ENCODE measurements at places on chromosomes 7 and 10.

DNA sequence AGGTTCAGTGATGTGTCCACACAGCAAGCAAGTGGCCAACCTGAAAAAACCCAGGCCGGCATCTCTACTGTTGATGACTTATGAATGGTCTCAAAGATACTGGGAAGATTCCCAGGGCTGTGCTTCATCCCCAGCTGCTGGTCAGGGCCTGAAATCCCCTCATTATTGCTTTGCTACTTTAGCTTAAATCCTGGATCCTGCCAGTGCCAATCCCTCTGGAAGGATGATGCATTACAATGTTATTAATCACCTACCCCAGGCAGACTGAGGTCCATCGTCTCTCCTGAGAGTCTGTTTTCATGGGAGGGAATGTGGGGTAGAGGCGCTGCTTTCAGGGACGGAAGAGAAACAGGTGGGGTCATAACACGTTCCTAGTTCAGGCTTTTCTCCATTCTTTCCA lies 371.6 kb downstream of the RPS24 start:
- no peak for DNase-seq

- no peak for DNase-seq
Measured at GRCh38 chr10:75377869-75378268, 23.7 kb downstream of the ZNF503 start.

DNA sequence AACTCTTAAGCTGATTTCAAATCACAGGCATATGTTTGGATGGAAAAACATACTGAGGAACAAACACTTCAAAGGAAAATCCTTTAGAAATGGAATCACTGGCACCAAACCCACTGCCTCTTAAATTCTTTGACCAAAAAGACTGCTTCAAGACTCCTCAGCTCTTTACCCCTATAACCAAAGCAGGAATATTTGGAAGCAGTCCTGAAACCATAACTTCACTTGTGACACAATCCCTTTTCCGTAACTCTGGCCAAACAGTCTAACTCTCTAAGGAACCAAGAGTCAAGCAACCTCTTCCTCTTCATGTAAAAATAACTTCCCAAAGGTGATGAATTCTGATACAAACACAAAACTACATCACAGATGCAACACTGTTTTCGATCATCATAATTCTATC lies 104.3 kb downstream of the MTERF1 start:
- no peak for DNase-seq

- no peak for DNase-seq
Measured at GRCh38 chr7:151020231-151020630, 4.1 kb downstream of the ATG9B start.

- no peak for DNase-seq
Measured at GRCh38 chr7:139389091-139389490, 29.4 kb downstream of the LUC7L2 start.

GRCh38 chr7:142298009-142298408 lies 40.2 kb upstream of the PRSS58 start:
- DNase-seq: no peak

DNA sequence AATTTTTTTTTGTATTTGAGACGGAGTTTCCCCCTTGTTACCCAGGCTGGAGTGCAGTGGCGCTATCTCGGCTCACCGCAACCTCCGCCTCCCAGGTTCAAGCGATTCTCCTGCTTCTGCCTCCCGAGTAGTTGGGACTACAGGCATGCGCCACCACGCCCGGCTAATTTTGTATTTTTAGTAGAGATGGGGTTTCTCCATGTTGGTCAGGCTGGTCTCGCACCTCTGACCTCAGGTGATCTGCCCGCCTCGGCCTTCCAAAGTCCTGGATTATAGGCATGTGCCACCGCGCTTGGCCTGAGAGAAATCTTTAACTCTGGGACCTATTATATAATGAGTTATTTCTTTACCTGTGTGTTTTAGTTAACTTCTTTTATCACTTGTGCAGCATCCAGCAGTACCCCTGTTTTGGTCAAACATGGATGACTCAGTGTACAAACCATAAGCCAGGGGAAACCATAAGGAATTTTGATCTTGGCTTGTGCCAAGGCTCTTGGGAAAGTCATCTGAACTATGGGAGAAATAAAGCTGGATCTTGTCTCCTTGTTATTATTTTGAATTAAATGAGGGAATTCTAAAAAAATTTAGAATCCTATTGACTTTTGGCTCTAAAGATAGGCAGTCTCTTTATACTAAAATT lies 23.6 kb upstream of the ZRANB1 start:
- DNase-seq: no peak

GRCh38 chr7:148146346-148146745 lies 444.2 kb upstream of the C7orf33 start:
- DNase-seq: no peak

- peak; percentile 95 for DNase-seq
Measured at GRCh38 chr7:158957921-158958491, 101.6 kb downstream of the DYNC2I1 start.

DNA sequence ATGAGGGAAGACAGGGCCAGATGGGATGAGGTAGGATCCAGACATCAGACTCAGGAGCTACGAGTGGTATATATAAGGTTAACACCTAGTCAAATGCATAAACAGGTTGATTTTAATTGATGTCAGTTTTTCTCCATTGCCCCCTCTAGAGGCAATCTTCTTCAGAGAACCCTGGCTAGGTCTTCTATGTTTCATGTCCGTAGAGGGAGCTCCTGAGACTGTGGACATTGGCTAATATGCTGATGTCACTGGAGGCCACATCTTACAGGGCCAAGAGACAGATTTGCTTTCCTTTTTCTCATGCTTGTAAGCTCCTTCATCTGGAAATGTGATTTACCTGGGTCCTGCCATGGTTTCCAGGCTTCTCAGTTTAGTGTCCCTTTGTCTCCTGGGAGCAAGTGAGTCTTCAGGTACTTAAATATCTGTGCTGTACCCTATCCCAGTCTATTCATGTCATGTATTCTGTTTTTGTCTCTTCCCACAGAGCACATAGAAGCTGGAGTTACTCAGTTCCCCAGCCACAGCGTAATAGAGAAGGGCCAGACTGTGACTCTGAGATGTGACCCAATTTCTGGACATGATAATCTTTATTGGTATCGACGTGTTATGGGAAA lies 161.6 kb upstream of the PRSS1 start:
- no peak for DNase-seq

GRCh38 chr10:49076319-49076718 lies 39.0 kb downstream of the VSTM4 start:
- no peak for DNase-seq

- peak; percentile 22 for DNase-seq
Measured at GRCh38 chr7:74226633-74227032, 16.8 kb downstream of the LAT2 start.

DNA sequence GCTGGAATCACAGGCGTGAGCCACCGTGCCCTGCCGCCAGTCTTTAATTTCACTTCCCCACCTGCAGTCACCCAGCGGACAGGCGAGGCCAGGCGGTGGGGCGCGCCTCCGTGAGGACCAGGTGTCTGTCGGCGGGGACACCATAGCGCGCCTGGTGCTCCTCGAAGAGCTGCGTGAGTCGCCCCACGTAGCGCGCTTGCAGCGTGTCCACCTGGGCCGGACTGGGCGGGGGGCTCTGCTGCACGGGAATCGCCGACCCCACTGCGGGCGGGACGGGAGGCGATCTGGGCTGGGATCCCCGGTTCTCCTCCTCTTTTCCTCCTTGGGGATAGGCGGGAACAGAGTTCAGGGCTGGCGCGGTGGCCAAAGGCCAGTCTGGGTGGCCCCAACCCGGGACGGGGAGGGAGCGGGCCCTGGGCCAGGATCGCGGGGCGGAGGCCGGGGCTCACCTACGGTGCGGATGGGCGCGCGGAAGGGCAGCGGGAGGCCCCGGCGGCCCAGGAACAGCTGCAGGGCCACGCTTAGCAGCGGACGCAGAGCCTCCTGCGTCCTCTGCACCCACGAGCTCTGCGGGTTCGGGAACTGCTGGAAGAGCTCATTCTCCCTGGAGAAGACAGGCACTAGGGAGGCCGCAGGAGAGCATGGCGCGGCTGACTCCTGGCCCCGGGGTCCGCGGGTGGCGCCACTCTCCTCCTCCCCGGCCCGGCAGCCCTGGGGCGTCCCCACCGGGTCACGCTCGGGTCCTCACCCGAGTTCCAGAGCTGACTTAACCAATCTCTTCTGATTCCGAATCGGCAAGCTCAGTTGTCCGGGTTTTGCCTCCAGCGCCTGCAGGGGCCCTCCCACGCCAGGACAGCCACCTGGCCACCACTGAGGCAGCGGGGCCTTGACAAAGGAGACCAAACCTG lies 1.1 kb upstream of the MOGAT3 start:
- DNase-seq: peak; percentile 82

- DNase-seq: no peak
Measured at GRCh38 chr7:148210804-148211325, 379.7 kb upstream of the C7orf33 start.

DNA sequence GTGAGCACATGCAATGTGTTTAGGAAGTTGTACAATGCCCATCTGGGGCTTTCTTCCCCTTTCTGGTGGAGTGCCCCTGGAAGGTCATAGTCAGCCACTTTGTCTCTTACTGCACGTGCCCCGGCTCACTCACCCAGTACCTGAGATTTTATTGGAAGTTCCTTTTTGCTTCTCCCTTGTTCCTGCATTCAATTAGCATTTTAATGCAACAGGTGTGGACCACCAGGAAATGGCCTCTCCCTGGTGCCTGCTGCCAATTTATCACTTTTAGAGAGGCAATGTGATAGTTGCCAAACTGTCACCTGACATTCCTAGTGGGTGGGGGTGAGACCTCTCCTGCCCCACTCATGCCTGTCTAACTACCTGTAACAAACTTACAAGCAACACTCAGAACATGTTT lies 293.4 kb upstream of the DKK1 start:
- DNase-seq: no peak

GRCh38 chr10:130432271-130432670 lies 296.1 kb downstream of the GLRX3 start:
- no peak for DNase-seq

- no peak for DNase-seq
Measured at GRCh38 chr7:38700116-38700515, 68.9 kb upstream of the AMPH start.

- DNase-seq: no peak
Measured at GRCh38 chr10:63553473-63553872, 32.3 kb downstream of the REEP3 start.

- DNase-seq: no peak
Measured at GRCh38 chr7:48016641-48017040, 12.3 kb downstream of the SUN3 start.

- no peak for DNase-seq
Measured at GRCh38 chr10:133180192-133180964, 20.4 kb downstream of the KNDC1 start.

DNA sequence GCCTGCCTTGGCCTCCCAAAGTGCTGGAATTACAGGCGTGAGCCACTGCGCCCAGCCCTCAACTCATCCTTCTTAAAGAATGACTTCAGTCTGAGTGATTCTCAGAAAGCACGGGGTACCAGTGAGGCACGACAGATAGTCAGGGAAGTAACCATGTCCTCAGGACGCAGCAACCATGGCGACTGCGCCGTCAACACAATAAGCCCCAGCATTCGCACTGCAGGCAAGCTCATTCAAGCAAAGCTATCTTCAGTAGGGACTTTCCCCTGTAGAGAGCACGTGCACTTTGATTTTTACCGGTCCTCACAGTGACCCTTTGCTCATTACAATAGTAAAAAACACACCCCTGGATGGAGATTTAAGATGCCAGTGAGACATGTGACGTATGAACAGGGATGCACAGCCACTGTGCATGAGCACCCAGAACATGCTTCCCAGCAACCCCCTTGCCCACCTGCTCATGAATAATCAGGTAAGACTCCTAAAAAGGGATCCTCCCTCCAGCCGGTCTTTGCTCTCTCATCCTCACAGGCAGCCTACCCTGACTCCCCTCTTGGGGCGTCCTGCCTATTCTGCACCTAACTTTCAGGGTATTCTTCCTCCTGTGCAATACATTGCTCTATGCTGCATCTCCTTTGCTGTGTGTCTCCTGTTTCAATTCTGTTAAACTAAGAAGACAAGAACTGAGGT lies 9.1 kb downstream of the WDR86 start:
- no peak for DNase-seq

DNA sequence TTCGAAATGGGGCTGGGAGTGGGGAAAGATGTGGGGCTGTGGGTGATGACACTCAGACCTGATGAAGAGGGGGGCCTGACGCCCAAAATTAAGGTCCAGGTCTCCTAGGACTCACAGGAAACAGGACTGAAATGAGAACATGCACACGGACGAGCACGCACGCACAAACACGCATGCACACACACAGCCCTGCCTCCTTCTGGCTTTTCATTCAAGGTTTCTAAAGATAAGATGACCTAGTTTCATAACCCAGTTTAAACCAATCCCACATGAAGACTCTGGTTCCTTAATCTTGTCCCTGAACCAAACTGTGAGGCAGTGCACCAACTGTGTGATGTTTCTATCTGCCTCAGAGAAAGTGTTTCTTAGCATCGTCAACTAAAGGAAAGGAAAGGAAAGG lies 162.0 kb downstream of the DGKI start:
- DNase-seq: no peak

GRCh38 chr10:133438711-133439273 lies 14.4 kb upstream of the SPRN start:
- no peak for DNase-seq

DNA sequence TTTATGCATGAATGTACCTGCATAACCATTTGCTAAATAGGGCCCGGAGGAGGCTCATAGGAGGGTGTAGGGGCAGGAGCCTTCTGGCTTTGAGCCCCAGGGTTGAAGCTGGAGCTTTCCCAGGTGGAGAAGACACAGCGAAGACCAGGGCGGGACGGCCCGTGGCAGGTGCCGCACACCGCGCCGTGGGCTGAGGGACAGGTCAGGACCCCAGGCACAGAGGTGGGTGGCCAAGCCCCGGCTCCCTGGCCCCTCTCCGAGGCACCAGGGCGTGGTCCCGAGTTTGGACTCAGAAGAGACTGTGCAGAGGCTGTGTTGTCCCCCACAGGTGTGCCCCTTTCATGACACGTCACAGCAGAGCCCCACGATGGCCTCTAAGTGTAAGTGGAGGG lies 56.5 kb downstream of the PWWP2B start:
- DNase-seq: no peak

DNA sequence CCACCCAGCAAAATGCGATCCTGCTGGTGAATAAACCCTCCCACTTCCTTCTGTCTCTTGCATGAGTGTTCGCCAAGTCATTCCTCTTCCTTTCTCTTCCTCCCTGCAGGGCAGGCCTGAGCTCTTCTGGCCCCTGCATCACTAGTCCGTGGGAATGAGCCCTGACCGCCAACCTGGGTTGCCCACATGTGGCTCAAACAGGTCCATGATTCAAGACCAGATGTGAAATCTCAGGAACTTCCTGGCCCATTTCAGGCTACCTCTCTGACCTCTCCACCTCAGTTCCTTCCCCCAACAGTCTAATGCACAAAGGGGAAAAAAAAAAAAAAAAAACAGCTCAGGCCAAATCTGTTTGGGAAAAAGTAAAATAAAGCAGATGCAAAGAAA lies 5.4 kb upstream of the YWHAG start:
- DNase-seq: no peak

DNA sequence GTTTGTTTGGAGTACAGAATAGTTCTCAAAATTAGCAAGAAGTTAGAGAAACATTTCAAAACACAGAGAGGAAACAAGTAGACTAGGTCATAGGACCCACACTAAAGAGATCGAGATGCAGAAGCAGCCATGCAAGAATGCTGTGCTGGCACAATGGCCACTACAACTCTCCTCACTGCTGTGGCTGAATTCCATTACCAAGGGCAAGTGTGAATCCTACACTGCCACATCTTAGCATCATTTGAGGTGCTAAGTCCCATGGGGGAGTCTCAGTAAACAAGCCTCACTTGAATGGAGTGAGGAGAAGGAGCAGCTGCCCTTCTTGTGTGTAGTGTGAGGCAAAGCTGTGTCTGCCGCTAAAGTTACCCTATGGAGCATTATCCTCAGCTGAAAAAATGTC lies 56.7 kb downstream of the PCLO start:
- DNase-seq: no peak

- DNase-seq: no peak
Measured at GRCh38 chr7:36171503-36171902, 18.4 kb downstream of the EEPD1 start.

GRCh38 chr7:22945584-22945983 lies 68.3 kb downstream of the HYCC1 start:
- no peak for DNase-seq

Measured in transverse colon (tissue), 4 donors.